Esophagus muscularis mucosa (tissue), 4 donors: ENCODE measurements at places on chromosomes 2 and 18. TPM values are rescaled to one million over a fixed set of nuclear protein-coding genes. Genes with fewer than 3 reads are reported as not detected.

GRCh38 chr2:28004086-28004485 lies 113.6 kb downstream of the BABAM2 start:
- no peaks in the 10 kb centered on the region for H3K36me3 ChIP-seq
- H3K27me3 ChIP-seq, result no peaks in the 10 kb centered on the region

- H3K4me3 ChIP-seq, result no peak overlapping the region
- H3K27ac ChIP-seq, result no peak overlapping the region
- no peaks in the 10 kb centered on the region for H3K36me3 ChIP-seq
- H3K27me3 ChIP-seq, result no peaks in the 10 kb centered on the region
- DNase-seq, result no peak
- H3K4me1 ChIP-seq, result no peaks in the 10 kb centered on the region
Measured at GRCh38 chr18:45708831-45709230, 15.2 kb upstream of the SLC14A1 start.

DNA sequence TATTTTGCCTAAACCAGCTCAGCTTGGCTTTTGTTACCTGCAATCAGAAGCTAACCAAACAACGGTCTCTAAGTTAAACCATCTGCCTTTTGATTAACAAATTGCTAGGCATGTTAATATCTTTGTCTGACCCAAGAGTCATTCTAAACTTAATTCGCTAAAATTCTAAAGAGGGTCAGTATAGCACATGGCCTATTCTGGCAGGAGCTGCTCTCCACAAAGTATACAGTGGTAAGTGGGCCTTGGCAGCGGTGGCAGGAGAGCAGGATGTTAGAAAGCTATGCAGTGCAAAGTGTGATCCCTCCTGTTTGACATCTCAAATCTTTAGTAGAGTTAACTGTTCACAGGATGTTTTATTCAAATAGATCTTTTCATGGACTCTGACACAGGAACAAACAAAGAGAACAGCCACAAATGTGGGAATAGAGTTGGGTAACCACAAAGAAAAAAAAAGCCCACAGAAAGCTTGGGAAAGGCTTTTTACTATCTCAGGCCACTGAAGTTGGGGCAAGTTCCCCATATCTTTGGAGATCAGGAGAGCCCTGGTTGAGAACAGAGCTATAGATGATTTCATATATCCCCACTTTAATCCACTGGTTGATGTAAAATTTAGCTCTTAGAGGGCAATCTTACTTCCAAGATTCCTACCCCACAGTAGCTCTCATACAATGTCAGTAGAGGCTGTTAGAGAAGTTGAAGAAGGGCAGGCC lies 10.6 kb downstream of the CFAP210 start:
- no peak overlapping the region for H3K4me3 ChIP-seq
- H3K36me3 ChIP-seq, result no peaks in the 10 kb centered on the region
- no peaks in the 10 kb centered on the region for H3K27me3 ChIP-seq
- H3K27ac ChIP-seq, result no peak overlapping the region
- no peaks in the 10 kb centered on the region for H3K4me1 ChIP-seq

GPBAR1 gene
- 4.5 TPM for total RNA-seq

GRCh38 chr2:215797676-215798075 lies 215.7 kb downstream of the MREG start:
- H3K27me3 ChIP-seq, result no peaks in the 10 kb centered on the region
- H3K4me3 ChIP-seq, result no peak overlapping the region
- H3K4me1 ChIP-seq, result peaks cover 45% of the 10 kb centered on the region

- DNase-seq, result no peak
- H3K27me3 ChIP-seq, result no peaks in the 10 kb centered on the region
- no peaks in the 10 kb centered on the region for H3K36me3 ChIP-seq
- no peak overlapping the region for H3K4me3 ChIP-seq
Measured at GRCh38 chr2:191066197-191066918, 52.4 kb upstream of the STAT1 start.

DNA sequence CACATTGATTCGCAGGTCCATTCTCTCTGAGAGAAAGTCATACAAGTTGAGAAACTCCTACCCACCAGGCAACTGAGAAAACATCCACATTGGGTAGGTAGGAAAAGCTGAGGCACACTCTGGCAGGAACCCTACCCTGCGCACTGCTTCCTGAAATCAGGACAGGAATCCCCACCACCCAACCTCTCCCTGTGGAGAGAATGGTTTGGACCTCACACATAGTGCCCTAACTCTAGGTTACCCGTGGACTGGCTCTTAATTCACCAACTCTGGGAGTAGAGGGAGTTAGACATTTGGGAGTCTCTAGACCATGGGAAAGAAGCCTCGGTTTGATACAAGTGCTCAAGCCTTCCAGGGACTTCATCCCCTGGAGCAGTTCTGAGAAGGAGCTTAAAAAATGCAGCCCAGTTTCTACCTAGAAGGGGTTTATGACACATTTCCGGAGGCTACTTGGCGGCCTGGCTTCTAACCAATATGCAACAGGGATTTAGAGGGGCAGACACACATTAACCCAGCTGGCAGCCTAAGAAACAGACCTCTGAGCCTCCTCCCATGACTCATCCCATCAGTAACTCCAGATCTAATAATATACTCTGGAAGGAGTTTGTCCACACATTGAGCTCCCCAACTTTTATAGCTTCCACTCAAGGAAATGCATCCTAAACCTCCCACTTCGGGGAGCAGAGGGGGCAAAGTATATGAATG lies 136.7 kb downstream of the EML6 start:
- no peak for DNase-seq
- no peaks in the 10 kb centered on the region for H3K4me1 ChIP-seq
- no peaks in the 10 kb centered on the region for H3K27me3 ChIP-seq
- H3K36me3 ChIP-seq, result no peaks in the 10 kb centered on the region

DNA sequence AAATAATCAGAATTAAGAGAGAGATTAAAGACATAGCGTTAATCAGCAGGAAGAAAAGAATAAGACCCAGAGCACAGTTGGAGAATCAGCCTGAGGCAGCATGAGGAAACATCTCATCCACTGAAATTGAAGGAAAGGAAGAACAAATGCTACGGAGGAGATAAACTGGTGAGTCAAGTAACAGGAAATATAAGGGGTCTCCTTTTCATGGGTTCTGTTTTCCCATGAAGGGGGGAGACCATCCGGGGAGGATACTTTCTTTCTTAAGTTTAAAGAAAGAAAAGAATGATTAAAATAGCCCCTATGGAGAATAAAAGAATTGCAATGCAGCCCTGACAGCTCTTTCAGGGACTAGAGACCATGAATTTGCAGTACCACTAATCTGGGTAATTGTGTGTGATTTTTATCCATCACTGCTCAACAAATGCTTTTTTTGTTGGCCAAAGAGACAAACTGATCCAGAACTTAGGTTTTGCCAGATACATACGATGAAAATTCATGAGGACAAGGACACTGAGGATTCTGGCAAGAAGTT lies 17.7 kb downstream of the ROCK2 start:
- H3K4me3 ChIP-seq, result no peak overlapping the region
- H3K4me1 ChIP-seq, result peaks cover 48% of the 10 kb centered on the region
- H3K27ac ChIP-seq, result no peak overlapping the region
- H3K27me3 ChIP-seq, result no peaks in the 10 kb centered on the region
